ENCODE measurements at places on chromosomes 1 and 21. TPM values are rescaled to one million over a fixed set of nuclear protein-coding genes. Genes with fewer than 3 reads are reported as not detected.

Gene SESN2
- 78.3 TPM for total RNA-seq

Gene UFC1
- 91.0 TPM for total RNA-seq

- peak; percentile 16 for DNase-seq
Measured at GRCh38 chr1:232192781-232193450, 437.0 kb downstream of the SIPA1L2 start.

- DNase-seq, result peak; percentile 87
Measured at GRCh38 chr21:36203603-36203889, 46.9 kb downstream of the DOP1B start.

DNA sequence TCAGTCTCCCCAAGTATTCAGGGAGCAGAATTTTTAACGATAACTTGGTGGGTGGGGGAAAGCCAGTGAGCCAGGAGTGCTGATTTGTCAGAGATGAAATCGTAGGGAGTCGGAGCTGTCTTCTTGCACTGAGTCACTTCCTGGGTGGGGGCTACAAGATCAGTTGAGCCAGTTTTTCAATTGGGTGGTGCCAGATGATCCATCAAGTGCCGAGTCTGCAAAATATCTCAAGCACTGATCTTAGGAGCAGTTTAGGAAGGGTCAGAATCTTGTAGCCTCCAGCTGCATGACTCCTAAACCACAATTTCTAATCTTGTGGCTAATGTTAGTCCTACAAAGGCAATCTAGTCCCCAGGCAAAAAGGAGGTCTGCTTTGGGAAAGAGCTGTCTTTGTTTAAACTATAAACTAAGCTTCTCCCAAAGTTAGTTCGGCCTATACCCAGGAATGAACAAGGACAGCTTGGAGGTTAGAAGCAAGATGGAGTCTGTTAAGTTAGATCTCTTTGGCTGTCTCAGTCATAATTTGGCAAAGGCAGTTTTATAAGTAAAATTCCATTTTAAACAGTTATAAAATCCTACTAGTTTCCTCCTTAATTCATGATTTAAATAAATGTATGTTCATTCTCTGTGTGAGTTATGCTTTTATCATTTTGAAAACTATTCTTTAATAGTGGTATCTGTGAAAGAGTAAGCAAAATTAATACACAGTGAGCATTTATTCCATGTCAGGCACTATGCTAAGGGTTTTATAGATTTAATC, 51.7 kb downstream of the SLC16A1 start:
- DNase-seq, result peak; percentile 90

- DNase-seq, result no peak
Measured at GRCh38 chr1:212597487-212597886, 11.1 kb upstream of the ATF3 start.

Gene GUCA2A
- not detected for total RNA-seq

- DNase-seq, result no peak
Measured at GRCh38 chr1:5576011-5576672, 416.1 kb downstream of the NPHP4 start.

- peak; percentile 87 for DNase-seq
Measured at GRCh38 chr1:183633676-183634343, 1.8 kb downstream of the ARPC5 start.

DNA sequence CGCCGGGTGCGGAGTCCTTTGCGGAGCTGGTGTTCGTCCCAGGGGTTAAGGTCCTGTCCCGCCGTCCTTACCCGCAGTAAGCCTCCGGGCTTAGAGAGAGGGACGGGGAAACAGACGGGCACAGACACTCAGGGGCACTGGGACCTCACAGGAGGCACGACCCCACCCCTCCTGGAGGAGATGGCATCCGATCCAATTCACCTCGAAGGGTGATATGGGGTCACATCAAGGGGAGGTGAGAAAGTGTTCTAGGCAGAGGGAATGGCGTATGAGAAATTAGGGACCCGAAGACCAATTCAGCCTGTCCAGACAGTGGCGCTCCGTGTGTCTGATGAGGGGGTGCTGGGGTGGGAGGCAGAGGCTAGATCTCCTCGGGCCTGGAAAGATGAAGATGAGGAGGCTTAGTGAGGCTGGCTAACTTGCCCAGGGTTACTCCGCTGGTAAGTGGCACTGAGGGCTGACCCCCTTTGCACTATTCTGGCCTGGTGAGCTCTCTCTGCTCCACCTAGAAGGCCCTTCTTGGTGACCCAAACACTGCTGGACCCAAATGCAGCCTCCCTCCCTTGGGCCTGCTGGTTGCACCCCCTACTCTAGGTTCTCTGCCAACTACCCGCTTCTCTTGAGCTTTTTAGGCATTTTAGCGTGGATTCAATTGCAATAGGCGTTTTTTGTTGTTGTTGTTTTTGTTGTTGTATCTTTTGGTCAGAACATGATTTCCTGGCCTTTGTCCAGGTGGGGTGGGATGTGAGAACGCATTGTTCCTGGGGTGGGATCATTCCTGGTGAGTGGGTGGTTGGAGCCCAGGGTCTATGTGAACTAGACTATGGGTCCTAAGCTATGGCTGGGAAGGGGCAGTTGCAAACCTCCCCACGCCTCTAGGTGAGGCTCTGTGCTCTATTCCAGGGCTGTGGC, 12.3 kb downstream of the BTBD19 start:
- no peak for DNase-seq

DNA sequence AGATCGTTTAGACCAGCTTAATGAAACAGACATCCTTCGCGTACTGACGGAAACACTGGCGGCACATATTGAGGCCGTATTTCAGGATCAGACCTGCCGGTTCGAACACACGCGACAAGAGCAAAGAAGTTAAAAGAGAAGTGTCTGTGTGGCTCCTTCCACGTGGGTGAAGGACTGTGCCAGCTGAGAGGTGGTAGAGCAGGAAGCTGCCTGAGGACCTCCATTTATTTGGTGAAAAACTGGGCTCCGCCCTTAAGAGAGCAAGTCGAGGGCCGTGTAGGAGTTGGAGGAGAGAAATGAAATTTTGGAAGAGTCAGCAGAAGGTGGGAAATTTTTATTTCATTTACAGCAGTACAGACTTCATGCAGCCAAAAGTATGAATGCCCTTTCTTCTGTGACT, 38.8 kb upstream of the ADORA3 start:
- DNase-seq, result no peak

- DNase-seq, result no peak
Measured at GRCh38 chr21:18771845-18772380, 368.3 kb upstream of the TMPRSS15 start.

DNA sequence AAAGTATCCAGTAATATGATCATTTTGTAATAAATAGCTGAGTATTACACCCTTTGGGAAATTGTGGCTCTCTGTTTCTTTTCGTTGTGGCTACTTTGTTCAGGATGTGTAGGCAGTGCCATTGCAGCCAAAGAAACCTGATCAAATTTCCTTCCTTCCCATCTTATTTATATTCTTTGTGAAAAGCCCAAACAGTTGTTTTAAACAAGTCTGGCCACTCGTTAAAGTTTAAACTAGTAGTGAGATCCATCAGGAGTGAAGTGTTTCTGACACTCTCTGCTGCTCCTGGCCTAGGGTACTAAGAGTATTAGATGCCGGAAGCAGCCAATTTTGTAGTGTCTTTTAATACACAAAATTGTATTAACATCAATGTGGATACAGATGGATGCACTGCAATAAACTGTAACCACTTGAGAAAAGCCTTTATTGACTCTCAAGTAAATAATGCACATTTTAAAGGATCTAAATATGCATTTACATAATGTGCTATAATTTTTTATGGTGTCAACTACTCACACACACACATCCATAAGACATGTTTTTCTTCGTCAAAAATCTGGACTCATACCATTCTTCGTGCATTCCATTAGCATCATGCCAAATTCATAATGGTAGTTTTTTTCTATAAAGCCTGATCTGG, 317.9 kb downstream of the NFIA start:
- no peak for DNase-seq

DNA sequence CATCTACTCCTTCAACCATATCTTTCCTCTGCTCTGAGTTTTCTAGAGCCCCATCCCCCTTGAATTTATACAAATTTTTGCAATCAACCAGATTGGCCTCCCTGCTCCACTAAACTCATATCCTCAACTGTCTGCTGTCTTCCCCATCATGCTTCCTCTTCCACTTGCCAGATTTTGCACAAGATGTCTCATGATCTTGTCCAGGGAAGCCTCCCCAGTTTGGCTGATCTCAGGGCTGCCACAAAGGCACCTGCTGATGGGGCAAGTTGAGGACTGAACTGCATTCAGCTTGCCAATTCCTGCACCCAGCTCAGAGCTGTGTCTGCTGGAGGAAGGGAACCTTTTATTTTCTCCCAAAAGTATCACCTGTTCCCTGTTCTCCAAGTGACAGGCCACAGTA, 3.9 kb upstream of the KCNJ9 start:
- DNase-seq, result no peak

GRCh38 chr21:43949499-43950208, 62.5 kb upstream of the TRAPPC10 start:
- no peak for DNase-seq

Gene CRP
- not detected for total RNA-seq

Gene GPR37L1
- total RNA-seq, result not detected

- no peak for DNase-seq
Measured at GRCh38 chr1:46289976-46290375, 13.4 kb downstream of the LRRC41 start.

GRCh38 chr21:25360593-25360992, 246.7 kb downstream of the MRPL39 start:
- DNase-seq, result no peak

GRCh38 chr1:53697721-53698383, 41.1 kb downstream of the GLIS1 start:
- DNase-seq, result no peak

DNA sequence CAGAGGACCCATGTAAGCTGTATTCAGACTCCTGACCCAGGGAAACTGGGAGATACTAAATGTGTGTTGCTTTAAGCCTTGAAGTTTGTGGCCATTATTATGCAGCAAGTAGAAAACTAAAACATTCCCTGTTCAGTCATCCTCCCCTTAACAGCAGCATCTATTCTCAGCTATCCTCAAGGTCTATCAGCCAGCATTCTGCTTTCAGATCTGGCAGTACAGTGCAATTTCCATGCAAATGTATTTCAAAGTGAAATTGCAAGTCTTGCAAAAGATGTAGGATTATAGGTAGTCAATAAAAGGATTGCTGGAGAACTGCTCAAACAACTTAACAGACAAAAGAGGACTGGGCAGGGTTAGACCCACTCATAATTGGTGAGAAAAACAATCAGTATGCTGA, 111.3 kb downstream of the NOS1AP start:
- no peak for DNase-seq

GRCh38 chr1:221157026-221157761, 278.0 kb downstream of the HLX start:
- DNase-seq, result no peak

- DNase-seq, result no peak
Measured at GRCh38 chr1:162676750-162677149, 44.5 kb downstream of the DDR2 start.

Gene ATP6V1G3
- not detected for total RNA-seq

GRCh38 chr1:108106775-108107174, 93.4 kb downstream of the SLC25A24 start:
- no peak for DNase-seq

DNA sequence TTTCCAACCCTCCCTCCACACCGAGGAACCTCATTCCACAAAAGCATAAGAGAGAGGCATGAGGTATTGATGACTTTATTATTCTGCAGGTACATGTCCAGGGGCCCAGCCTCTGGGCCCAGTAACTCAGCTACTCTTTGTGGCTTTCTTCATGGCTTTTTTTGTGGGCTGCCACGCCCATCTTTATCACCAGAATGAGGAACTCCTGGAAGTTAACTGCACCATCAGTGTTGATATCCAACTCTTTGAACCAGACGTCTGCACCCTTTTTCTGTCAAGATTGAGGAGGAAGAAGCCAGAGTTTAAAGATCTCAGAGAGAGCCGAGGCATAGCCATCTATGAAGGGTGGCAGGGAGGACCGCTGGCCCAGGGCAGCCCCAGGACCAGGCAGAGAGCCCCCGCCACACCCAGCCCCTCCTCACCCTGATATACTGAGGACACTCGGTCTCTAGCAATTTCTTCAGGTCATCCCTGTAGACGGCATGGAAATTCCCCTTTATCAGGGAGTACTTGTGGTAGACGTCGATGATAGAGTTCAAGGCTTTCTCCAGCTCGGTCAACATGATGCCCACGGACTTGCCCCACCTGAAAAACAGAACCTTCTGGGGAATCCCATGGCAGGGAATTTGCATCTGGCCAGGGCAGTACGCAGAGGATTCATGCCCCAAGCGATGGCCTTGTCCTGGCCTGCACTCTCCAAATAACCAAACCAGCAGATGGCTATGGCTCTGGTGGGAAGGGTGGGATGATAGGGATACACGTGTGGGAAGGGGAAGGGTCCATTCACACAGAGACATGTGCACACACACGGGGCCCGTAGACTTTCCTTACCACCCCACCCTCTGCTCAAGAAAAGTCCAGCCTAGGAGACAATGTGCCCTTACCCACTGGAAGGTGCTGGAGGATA, 647 bp downstream of the S100A8 start:
- DNase-seq, result no peak

Gene TAS1R3
- 0.50 TPM for total RNA-seq

- peak; percentile 46 for DNase-seq
Measured at GRCh38 chr1:14113841-14114567, 414.0 kb downstream of the PRDM2 start.

DNA sequence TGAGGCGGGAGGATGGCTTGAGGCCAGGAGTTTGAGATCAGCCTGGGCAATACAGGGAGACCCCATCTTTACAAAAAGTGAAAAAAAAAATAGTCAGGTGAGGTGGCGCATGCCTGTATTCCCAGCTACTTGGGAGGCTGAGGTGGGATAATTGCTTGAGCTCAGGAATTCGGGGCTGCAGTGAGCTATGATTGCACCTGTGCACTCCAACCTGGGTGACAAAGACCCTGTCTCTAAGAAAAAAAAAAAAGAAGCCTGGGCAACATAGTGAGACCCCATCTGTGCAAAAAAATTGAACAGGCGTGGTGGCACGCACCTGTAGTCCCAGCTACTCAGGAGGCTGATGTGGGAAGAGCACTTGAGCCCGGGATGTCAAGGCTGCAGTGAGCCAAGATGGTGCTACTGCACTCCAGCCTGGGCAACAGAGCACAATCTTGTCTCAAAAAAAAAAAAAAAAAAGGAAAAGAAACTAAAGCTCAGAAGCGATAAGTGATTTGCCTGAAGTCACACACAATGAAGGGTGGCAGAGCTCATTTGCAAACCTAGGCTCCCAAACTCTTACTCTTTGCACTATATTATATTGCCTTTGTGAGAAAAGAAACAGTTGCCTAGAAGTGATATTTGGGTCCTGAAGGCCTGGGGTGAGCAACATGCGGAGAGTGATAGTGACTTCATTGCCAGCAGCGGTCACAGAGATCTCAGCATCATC, 2.0 kb downstream of the CCDC24 start:
- no peak for DNase-seq

- DNase-seq, result peak; percentile 70
Measured at GRCh38 chr1:88802950-88803349, 88.4 kb downstream of the GTF2B start.

GRCh38 chr21:33070998-33071769, 1.2 kb downstream of the OLIG1 start:
- DNase-seq, result no peak

Gene ZSCAN20
- total RNA-seq, result 5.2 TPM

Gene GNG4
- total RNA-seq, result 3.8 TPM

GRCh38 chr21:42541618-42542017, 28.0 kb downstream of the SLC37A1 start:
- no peak for DNase-seq

Gene TBX19
- 1.1 TPM for total RNA-seq

GRCh38 chr1:88742531-88742930, 58.5 kb downstream of the PKN2 start:
- DNase-seq, result no peak
